Cardiac fibroblast (primary cell): ENCODE measurements at places on chromosomes 2 and 18.

GRCh38 chr2:42127425-42128424, 41.4 kb upstream of the EML4 start:
- no peak for DNase-seq

DNA sequence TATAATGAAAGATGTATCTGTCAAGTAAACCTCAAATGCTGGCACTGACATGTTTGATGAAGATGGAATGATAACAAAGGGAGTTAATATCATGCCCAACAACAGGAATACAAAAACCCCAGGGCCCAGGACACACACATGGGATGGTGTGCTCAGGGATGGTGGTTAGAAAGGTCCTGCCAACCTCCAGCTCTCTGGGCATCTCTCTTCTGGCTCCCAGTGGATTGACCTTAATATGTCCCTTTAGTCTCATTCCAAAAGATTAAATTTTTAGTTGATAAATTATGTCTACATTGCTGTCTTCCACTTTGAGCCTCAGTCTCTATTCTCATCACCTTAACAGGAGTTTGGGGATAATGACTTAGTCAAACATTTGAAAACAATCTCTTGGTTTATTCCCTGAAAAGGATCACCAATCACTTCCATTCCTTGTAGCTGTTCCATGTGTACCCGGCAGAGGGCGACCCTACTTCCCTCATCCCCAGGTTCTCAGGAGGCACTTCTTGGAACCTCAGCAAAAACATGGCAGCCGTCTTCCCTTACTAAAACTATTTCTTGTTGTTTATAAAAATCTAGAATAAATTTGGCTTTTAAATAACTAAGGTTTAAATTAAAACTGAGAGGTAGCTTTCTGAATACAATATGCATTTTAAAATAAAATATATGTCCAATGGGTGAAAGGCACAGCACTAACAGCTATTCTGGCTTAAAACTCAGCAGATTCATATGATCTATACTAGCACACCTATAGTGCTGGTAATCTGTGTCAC, 29.6 kb downstream of the MCEE start:
- DNase-seq: peak; percentile 78

GRCh38 chr2:51220606-51221005, 188.7 kb upstream of the NRXN1 start:
- no peak for DNase-seq

DNA sequence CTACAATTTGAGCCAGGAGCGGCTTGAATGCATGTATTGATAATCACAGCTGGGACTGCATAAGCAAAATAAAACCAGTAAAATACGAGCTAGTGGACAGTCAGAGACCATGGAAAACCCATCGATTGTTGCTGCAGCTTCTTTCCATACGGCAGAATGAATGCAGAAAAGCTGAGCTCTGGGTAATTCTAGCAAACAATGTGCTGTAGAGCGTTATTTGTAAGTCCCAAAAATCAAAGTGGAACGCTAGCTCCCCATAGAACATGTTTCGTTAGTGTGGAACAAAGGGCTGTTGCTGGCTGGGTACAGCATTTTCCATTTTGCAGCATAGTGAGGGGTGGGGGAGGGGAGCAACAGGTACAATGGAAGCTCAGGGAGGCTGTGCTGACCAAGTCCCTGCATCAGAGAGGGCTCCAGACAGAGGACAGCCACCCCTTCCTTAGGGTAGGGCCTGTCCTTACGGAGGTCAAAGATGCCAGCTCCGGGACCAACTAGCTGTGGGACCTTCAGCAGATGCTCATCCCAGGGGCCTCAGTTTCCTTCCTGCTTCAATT, 74.1 kb downstream of the BOD1L2 start:
- DNase-seq: no peak

DNA sequence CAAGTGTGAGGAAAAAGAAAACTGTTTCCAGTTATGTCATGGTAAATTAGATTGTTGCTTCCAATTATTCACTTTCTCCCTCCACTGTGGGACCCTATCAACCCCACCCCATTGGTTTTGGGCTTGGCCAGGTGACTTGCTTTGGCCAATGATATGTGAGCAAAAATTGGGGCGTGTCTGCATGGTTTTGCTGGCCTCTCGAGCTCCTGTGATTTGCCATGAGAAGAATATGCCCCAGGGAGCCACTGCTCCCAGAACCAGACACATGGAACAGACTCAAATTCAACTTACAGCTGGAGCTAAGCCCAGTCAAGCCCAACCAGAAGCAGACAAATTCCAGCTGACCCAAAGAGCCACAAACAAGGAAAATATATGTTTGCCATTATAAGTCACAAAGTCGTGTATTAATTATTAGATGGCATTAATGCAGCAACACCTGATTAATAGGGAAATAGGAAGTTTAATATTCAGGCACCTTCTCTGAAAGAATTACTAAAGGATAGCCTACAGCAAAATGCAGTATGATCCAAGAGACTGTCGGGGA, 248.9 kb downstream of the ANAPC1 start:
- DNase-seq: peak; percentile 69

GRCh38 chr2:169178364-169178763, 109.0 kb downstream of the DHRS9 start:
- no peak for DNase-seq

GRCh38 chr2:3712424-3712823, 9.0 kb downstream of the DCDC2C start:
- no peak for DNase-seq

- DNase-seq: peak; percentile 39
These were observed 879.8 kb upstream of the PIK3C3 start for GRCh38 chr18:41075212-41075611.

DNA sequence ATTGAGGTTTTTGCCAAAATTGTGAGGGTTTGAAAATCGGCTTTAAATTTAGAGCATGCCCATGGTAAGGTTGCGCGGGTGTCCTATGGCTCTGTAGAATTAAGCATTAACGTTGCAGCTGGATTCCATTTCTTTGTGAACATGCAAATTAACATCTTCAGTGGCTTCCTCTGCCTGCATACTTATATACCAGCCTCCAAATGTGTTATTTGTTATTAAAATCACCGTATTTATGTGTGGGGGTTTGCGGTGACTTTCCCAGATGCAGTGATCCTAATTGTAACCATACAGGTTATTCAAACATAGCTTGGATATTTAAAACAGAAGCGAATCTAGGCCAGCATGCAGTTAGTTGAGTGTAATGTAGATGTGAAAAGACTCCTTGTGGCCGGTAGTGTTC, 80.2 kb downstream of the TGOLN2 start:
- DNase-seq: no peak

DNA sequence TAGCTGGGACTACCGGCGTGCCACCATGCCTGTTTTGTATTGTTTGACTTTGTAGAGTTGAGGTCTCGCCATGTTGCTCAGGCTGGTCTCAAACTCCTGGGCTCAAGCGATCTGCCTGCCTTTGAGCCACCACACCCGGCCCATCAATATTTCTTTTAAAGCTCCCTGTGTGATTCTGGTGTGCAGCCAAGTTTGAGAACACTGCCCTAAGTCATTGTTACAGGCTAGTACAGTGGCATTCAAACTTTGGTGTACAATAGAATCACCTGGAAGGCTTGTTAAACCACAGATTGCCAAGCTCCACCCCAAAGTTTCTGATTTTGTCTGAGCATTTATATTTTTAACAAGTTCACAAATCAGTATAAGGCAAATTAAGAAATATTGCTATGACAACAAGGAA, 99.9 kb downstream of the RBBP8 start:
- DNase-seq: no peak

DNA sequence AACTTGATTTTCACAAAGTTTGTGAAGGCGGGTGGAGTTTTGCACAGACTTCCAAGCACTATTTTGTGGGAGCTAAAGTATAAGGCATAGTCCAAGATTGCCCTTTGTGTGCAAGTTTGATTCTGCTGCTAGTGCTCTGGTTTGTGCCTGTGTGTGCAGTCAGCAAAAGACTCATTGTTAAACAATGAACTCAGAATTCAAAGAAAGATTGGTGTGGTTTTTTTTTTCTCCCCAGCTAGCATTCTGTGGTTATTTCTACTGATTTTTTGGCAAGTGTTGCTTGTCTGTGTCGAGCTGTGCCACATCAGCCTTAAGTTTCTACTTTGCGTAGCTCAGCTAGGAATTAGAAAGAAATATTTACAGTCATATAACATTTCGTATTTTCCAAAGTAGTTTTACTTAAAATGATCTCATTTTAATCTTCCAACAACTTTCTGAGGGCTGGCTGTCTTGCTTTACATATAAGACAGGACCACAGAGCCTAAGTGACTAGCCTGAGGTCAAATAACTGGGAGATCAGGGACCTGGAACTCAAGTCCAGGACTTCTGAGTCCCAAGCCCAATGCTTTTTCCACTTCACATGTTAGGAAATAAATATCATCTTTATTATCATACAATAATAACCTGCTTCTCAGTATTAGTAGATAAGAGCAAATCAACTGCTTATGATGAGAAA, 69.8 kb downstream of the BABAM2 start:
- DNase-seq: peak; percentile 89

GRCh38 chr2:120904830-120905234, 169.2 kb downstream of the GLI2 start:
- DNase-seq: peak; percentile 38

DNA sequence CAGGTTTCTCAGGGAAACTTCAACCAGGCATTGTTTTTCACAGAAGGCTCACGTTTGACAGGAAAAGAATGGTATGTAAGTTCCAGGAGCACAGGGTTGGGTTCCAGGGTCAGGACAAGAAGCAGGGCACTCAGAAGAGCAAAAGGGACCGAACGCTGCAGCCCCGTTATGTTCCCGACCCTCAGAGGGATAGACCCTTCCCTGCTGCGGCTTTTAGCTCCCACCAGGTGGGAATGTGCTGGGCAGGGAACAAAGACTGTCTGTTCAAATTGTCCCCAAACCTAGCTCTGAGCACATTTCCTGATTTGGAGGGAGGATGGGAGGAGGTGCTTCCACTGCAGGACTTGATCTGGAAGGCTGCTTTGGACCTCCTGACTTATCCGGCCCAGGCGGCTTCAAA, 130.1 kb downstream of the RAB3GAP1 start:
- no peak for DNase-seq

DNA sequence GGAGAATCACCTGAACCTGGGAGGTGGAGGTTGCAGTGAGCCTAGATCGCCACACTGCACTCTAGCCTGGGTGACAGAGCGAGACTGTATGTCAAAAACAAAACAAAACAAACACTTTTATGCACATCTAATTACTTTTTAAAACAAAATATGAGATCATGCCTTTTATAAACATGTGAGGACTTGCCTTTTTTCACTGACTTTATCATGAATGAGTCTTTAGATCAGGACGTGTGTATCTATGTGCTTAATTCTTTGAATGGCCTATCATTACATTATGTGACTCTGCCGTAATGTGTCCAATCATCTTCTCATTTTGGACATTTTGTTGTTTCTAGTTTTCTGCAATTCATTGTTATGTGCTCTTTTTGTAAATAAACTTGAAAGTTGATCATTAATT, 58.7 kb downstream of the FAM117B start:
- DNase-seq: no peak

GRCh38 chr18:22253676-22254075, 84.3 kb downstream of the GATA6 start:
- DNase-seq: no peak

DNA sequence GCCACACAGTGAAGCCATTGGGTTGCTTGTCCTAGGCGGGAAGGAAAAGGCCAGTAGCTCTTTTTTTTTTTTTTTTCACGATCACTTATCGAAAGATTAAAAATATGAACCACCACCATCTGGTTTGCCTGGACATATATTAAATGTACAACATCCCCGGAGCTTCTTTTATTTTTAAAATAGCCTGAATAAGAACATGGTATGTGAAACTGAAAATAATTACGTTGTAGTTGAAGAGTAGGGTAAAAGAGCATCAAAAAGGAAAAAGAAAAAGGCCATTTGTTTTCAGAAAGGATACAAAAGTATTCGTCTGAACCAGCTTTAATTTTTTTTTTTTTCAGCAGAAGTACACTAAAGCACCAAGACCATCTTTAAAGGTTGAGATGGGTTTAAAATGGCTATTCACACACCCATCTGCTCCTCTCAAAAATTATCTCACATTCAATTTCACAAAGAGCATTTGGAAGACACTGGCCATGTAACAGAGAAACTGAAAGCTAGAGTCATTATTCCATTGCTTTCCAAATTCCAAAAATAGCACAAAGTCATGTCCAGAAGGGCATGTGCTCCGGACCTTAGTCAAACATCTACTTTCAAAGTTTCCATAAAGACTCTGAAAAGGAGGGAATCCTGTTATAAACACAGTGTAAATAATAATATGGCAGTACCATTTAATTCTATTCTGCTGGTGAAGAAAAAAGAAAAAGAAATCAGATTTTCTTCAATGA, 82.9 kb downstream of the SCN3A start:
- peak; percentile 10 for DNase-seq

GRCh38 chr2:31219131-31219969, 2.0 kb upstream of the CAPN14 start:
- no peak for DNase-seq

GRCh38 chr18:68507781-68508180, 207.1 kb downstream of the TMX3 start:
- peak; percentile 59 for DNase-seq

DNA sequence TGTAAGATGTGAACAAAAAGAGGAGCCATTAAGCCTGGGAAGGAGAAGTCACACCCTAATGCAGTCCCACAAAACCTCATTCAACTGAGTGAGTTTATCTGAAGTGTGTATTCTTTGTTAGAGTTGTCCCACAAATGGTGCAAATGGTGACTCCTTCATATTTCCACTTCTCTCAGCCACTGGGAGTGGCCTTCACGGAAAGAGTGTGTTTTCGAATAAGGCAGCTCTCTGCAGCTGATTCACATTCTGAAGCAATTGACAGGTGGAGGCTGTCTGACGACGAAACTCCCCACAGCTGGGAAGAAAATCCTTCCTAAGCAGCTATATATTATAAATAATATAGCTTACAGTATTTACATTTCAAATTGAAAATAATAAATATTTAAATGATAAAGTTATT, 318.8 kb upstream of the TMEFF2 start:
- DNase-seq: no peak

DNA sequence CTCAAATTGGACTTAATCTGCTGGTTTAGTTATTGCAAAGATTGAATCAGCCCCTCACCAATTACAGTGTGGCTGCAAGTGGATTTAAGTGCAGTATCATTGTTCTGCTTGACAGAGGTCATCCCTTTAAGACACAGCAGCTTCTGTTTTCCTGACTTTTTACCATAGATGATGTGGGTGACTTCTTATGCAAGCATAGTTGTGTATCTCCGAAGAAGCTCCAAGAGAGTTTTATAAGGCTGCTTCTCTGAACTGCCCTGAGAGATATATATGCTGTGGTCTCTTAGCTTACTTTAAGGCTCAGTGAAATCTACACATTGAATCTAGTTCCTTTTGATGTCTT, 3.5 kb downstream of the TRIB2 start:
- no peak for DNase-seq
